ENCODE measurements at places on chromosomes 3 and 15. TPM values are rescaled to one million over a fixed set of nuclear protein-coding genes. Genes with fewer than 3 reads are reported as not detected.

OSTN gene
- not detected for total RNA-seq

SCG3 gene
- not detected for total RNA-seq

CCR3 gene
- not detected for total RNA-seq

GRCh38 chr15:90979582-90979981 lies 14.8 kb downstream of the PRC1 start:
- DNase-seq, result no peak

- no peak for DNase-seq
Measured at GRCh38 chr3:193829781-193830180, 236.8 kb downstream of the OPA1 start.

DNA sequence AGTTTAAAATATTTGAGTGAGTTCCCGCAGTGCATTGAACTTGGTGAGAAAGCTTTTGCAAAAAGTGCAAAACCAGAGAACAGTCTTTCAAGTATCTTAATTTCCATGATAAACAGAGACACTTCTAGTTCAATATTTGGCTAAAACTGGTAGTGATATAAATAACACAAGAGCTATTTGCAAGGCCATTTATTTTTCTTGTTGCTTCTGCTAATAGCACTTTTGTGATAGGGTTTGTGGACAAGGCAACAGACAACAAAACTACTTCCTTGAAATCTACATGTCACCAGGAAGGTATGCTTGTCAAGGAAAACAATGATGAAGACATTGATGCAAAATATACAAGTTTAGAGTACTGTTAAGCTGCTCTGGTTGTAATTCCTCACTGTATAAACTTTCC lies 1225.1 kb downstream of the OTOL1 start:
- no peak for DNase-seq

APBA2 gene
- 0.28 TPM for total RNA-seq

IL12A gene
- total RNA-seq, result not detected

GOLGA8T gene
- 0.30 TPM for total RNA-seq

GOLGA6B gene
- 1.4 TPM for total RNA-seq

TIGIT gene
- total RNA-seq, result 0.10 TPM

- no peak for DNase-seq
Measured at GRCh38 chr3:137105277-137105977, 147.6 kb downstream of the IL20RB start.

- DNase-seq, result no peak
Measured at GRCh38 chr3:128060473-128061381, 8.5 kb downstream of the SEC61A1 start.

DNA sequence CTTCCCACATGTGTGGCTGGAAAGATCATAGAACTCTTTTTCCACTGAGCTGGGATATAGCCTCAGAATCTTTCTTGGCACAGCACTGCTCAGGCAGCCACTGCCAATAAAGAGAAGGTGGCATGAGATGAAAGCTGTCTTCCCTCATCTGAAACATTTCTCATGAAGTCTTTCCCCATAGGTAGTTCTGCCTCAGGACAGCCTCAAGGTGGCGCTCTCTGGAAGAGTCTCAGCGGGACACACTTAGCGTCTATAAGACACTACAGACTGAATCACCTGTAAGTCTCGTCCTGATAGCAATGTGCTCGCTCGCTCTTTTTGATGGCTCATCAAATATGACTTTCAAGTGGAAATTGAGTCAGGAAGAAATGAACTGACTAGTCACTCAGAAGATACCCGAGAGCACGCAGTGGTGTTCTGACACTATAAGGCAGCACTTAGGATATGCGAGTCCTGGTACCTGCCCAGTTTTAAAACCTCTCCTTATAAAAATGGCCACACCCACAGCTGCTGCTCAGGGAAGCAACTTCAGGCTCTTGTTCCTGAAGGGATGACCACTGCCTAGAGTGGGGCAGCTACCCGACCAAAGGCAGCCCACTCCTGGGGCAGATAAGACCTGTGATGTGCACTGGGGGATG lies 269.5 kb downstream of the SUCLG2 start:
- DNase-seq, result no peak

- DNase-seq, result no peak
Measured at GRCh38 chr3:57000012-57000411, 60.5 kb upstream of the SPATA12 start.

- no peak for DNase-seq
Measured at GRCh38 chr15:99677540-99678134, 55.6 kb downstream of the LYSMD4 start.

SLC24A5 gene
- total RNA-seq, result not detected

PARP6 gene
- total RNA-seq, result 20.1 TPM

DNA sequence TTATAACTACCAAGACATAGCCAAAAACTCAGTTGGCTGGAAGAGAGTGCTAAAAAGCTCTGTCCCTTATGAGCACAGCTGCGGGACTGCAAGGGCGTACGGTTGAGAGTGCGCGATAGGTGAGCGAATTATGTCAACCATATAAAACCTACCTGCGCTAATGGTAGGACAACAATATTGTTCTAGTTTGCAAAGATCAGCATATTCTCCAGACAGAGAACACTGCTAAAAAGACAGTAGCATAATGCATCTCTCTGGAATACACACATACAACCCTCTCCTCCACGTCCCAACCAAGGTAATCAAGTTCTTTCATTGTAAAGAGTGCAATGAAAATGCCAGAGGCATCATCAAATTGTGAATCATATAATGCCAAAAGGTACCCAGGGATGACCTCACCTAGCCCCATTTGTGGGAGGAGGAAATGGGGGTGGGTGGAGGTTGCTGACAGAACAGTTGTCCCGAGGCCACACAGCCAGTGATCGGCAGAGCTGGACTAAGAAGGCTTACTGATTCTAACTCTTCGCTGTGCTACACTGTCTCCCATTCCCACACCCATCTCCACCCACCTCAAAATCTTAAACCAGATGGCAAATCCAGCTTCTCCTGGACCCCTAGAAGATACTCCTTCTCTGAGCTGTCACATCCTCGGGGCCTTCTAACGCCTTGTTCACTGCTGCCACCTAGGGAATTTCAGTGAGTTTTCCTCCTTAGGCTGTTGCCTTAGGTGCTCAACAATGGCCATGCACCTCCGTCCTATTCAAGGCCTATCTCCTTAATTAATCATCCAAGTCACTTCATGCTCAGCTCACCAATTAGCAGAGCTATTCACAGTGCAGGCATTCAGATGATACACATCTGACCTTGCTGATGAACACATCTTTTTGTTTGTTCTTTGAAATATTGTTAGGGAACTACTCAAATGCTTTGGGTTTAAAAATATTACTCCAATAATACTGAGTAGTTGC lies 60.7 kb downstream of the RPL22L1 start:
- DNase-seq, result no peak

- DNase-seq, result no peak
Measured at GRCh38 chr3:72176537-72177041, 391.6 kb upstream of the PROK2 start.

DNA sequence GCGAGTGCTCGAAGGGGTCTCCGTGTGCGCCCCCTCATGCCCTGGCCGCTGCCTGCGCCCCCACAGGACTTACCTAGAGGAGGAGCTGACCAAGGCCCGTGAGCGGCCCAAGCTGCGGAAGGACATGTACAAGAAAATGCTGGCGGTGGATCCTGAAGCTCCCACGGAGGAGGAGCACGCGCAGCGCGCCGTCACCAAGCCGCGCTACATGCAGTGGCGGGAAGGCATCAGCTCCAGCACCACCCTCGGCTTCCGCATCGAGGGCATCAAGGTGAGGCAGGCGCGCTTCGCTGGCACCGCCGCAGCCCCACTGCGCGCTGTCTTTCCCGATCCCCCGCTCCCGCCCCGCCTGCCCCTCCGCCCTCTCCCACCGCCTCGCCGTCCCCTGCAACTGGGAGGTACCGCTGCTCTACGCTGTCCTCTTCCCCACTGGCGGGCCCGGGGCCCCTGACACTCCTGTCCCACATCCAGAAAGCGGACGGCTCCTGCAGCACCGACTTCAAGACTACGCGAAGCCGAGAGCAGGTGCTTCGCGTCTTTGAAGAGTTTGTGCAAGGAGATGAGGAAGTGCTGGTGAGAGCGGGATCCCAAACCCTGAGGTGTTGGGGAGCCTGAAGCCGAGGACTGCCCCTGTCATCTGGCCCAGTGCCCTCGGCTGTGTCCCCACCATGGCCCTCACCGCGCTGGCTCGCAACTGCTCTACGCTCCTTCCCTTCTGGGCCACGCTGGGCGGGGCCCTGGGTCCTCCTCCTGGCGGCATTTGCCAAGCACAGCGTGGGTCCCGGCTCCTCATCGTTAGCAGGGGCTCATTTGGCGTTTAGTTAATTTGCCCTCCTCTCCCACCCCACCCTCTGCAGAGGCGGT lies 8.5 kb downstream of the ITPKA start:
- DNase-seq, result no peak

DNA sequence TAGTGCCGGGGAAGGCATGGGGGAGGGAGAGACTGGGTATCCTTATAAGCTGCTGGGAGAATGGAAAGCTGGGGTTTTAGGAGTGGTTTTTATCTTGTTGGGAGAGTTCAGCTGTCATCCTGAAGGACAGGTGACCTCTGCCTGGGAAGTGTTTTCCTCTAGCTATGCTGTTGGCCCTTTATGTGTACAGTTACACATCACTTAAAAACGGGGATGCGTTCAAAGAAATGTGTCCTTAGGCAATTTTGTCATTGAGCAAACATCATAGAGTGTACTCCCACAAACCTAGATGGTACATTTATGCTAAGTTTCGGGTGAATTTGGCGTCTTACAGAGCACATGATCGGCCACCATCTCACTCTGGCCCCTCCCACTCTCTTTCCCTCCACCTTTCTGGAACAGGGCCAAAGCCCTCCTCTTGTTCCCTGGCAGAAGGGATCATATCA lies 164.3 kb upstream of the NUDT16 start:
- no peak for DNase-seq

Measured in left lobe of liver (tissue), 2 donors.